RPMI7951 (cell line): ENCODE measurements at places on chromosomes 16 and 17. TPM values are rescaled to one million over a fixed set of nuclear protein-coding genes. Genes with fewer than 3 reads are reported as not detected.

LGALS9B gene
- not detected in 2 replicates for total RNA-seq

CD300C gene
- total RNA-seq = not detected in 2 replicates

DNA sequence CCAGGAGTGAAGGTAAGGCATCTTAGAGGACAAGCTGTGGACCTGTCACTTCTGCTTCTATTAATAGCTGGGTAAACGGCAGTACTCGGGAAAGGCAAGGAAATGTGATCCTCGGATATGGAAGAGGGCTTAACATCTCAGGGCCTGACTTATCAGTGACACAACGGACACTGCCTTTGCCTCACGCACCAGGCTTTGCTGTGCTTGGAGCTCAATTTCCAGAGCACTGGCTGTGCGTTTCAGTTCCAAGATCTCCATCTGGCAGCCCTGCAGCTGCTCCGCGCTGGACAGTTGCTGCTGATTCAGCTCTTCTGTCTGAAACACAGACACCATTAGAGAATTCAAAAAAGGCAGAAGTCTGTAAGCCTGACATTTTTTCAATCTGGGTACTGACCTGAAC is 3.5 kb downstream of the KRT40 start:
- peak; percentile 23 for DNase-seq

GRCh38 chr17:74217888-74218287 is 4.5 kb downstream of the TTYH2 start:
- DNase-seq = no peak
